ENCODE measurements at places on chromosomes 11 and 22.

DNA sequence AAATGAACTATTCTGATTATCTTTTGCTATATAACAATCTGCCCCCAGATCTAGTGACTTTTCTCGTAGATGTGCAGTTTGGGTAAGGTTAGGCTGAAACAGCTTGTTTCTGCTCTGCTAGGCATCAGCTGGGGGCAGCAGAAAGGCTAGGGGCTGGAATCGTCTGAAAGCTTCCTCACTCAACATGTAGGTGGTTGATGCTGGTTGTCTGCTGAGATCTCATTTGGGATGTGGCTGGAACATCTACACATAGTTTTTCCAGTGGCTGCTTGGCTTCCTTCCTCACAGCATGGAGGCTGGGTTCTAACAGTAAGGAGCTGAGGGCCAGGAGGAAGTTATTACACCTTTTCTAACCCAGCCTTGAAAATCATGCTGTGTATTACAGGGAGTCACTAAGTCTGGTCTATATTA, 30.2 kb downstream of the USP47 start:
- DNase-seq: no peak

DNA sequence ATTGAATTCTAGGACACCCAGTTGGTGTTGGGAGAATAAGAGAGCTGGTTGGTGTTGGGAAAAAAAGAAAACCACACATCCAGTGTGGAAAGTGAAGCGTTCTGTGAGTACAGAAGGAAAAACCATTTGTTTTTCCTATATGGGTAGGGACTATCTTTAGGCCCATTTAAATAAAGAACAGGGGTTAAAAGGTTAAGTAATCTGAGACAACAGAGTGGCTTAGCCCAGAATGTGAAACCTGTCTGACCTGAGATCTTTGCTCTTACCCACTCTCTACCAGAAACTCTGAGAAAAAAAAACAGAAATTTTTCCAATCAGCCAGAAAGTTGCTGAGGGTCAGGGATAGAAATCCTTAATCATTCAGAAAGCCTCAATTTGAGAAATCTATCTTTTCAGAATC, 59.8 kb upstream of the LRRC55 start:
- DNase-seq: no peak

DNA sequence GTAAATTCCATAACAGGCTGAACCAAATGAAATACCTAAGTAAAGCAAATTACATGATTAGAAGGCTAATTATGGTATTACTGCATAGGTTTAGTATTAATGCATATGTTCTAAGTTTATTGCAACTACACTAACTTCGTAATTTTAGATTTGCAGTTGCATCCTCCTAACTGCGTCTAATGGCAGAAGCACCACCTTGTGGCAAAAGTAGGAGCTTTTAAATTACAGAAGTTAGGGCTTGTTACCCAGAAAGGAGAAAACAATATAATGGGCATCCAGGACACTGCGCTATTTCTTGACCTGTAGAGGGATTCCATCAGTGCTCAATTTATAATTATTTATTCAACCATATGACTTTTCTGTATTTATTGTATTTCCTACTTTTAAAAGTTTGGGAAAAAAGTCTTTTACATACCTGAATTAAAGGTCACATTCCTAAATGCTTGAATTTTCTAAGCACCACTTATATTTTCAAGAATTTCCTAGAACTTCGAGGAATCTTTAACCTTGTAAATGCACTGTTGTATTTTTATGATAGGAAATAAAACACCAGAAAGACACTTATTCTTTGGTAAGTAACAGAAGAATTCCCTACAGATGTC, 16.3 kb upstream of the GPR83 start:
- no peak for DNase-seq

DNA sequence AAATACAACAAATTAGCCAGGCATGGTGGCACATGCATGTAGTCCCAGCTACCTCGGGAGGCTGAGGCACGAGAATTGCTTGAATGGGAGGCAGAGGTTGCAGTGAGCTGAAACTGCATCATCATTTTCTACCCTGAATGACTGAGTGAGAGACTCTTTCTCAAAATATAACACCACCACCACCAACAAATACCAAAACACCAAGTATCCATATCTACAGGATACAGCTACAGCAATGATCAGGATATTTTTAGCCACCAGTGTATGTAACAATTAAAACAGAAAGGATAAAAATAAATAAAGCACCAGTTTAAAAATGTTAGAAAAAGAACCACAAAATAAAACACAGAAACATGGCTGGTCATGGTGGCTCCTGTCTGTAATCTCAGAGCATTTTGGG, 13.2 kb downstream of the A4GALT start:
- DNase-seq: no peak

GRCh38 chr22:39238101-39238466, 6.7 kb downstream of the PDGFB start:
- DNase-seq: no peak

DNA sequence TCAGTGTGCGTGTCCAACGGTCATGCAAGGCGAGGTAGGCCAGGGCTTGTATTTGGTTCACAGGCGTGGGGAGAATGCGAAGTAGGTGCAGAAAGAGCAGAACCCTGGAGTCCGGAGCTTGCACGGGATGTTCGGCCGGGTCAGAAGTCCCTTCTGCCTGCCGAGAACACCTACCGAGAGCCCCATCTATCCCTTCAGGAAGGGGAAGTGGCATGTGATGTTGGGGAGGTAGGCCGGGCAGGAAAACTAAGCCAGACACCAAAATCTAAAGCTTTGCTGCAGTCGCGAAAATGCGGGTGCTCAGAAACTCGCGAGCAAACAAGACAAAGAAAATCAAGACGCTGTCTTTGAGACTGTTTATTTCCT, 435 bp upstream of the TAF6L start:
- peak; percentile 63 for DNase-seq

GRCh38 chr11:116114198-116114651, 610.0 kb upstream of the CADM1 start:
- no peak for DNase-seq

GRCh38 chr11:119051440-119052162, 5.4 kb downstream of the HYOU1 start:
- DNase-seq: no peak

DNA sequence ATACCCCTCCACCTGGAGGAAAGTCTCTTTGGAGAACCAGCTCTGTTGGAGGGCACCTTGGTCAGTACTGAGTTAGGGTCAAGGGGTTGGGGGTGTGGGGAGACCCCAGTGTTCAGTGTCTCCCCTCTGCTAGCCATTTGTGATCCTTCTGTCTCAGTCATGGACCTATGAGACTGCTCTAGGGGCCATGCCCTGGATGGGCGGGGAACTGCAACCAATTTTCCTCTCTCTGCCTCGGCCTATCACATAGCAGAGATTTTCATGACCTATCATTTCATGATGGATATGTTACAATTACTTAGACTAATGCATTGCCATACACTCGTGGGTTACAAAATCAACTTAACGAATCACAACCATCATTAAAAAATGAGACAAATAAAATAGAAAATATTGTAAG, 7.4 kb downstream of the OTOG start:
- DNase-seq: peak; percentile 20

- DNase-seq: no peak
These were observed 16.4 kb downstream of the PPM1F start for GRCh38 chr22:21936151-21936775.

GRCh38 chr22:23110190-23110921, 31.4 kb downstream of the RSPH14 start:
- no peak for DNase-seq

DNA sequence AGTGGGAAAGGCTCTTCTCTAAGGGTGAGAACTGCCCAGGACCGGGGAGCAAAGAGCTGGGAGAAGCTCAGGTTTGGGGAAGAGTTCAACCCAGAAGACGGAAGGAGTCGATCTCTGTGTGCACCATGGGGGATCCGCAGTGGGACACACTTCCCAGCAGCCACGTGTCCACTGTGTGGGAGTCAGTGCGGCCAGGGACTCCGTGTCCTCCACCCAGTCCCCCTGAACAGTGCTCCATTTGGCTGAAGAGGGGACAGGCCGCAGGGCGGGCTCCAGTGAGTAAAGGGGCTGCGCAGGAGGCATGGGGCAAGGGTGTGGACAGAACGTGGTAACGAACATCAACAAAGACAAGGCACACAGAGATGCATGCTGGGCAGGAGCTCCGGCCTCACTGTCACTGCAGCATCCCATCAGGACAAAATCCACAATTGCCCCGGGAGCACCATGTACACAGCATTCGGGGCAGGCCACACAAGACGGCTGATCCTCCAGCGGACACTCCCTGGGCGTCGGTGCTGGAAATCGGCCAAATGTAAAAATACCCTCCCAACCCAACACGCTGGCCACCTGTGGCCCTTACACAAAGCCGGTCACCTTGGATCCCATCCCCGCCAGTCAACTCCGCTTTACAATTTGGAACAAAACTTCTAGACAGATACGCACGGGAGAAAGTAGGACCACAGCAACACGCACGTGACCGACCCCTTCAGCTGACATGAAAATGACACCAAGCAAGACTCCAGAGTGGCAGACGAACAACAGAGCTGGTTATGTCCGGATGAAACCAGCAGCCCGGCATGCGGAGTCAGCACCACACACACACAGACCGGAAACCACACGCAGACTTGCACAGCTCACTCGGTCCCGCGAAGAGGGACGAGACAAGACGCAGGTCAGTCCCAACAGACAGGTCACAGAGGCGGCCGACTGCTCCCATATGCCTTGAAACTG, 366.8 kb downstream of the SHANK2 start:
- DNase-seq: no peak

DNA sequence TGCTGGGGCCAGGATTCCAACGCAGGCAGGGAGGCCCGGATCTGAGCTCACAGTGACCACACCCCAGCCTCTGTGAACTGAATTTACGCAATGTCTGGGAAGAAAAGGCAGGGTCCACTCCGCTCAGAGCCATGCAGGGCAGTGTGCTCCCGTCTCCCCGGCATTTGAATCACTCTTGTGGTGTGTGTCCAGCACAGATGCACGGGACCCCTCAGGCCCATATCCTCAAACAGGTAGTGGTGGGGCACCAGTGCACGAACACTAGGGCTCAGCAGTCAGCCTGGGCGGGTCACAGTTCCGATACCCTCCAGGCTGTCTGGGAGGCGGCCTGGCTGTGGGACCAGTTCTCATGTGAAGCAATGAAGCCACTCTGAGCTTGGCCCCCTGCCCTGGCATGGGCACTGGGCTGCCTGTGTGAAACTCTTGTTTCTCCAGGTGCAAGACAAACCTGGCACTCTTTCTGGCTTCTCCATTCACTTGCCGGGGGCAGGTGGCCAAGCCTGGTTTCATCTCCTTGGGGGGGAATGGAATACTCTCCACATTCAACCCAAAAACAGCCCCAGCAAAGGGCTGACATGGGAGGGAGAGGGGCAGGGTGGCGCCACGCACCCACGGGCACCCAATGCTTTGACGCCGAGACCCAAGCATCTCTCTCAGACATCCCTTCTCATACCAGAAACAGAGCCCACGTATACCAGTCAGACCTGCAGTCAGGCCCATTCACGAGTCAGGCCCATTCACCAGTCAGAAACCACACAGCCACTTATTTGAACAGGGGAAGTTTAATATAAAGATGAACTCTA, 14.3 kb downstream of the DHCR7 start:
- DNase-seq: peak; percentile 3

GRCh38 chr11:72631806-72632731, 42.2 kb downstream of the PDE2A start:
- no peak for DNase-seq

DNA sequence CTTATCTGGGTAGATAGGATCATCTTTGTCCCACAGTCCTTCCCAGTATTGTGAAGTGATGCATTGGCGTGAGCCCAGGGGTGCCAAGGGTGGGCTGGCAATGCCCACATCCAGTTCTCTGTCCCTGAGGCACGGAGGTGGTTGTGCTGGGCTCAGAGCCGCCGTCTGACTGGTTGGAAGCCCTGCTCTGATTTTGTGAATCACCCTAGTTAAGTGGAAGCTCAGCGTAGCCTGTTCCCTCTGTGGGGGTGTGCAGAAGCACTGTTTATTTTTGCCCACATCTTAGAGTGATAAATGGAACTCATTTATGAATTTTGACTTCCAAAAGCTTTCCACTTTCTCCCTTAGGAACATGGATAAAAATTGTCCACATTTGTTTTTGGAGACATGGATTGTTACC, 13.6 kb downstream of the BCR start:
- DNase-seq: no peak

DNA sequence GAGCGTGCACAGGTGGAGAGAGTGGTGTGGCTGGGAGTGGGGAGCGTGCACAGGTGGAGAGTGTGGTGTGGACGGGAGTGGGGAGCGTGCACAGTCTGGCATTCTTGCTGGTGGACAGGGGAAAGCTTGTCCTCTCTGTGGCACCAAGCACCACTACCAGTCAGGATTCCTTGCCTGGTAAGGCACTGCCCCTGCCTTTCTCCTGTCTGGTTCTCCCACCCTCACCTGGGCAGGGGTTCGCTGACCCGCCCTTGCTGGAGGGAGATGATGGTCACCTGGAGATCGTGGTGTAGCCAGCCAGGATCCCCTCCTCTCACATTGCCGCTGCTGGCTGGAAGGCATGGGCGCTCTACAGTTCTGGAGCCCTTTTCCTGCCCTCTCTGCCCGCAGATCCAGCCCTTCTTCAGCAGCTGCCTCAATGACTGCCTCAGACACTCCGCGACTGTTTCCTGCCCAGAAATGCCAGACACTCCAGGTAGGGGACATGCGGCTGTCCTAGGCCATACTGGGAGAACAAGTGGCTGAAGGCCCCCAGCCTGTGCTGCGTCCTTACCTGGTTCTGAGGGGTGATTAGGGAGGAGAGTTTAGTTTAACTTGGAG, 16.7 kb downstream of the TMEM121B start:
- no peak for DNase-seq

DNA sequence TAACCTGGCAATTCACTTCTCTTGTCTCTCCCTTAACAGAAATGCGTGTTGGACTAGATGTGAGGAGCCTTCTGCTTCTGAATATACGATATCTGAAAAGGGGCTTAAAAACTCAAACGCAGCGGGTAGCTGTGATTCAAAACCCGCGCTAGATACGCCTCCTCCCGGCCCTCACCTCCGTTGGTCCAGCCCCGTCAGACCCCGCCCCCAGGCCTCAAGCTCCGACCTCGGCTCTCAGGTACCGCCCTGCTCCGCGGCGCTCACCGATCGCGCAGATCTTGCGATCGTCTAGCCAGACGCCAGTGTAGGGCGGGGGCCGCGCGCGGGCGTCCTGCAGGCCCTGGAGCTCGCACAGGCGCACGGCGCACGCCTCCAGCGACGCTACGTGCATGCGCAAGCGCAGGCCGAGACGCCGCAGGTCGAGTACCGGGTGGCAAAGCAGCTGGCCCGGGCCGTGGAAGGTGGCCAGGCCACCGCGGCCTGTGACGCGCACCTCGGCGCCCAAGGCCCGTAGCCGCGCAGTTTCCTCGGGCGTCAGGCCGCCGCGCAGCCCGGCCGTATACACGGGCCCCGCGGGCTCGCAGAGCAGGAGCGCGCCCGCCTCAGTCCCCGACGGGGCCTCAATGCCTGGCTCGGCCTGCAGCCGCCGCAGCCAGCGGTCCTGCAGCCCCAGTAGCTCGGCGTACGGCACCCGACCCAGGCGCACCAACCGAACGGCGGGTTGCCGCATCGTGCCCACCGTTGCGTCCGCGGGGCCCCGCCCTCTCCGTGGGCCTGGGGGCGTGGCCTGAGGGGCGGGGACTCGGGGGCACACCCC, at the start of gene LIPT2:
Gene LIPT2, minus strand, starts transcription at position 751 of the 817 bp plus-strand sequence. Its CDS starts 21 bp downstream, at position 730.
- peak; percentile 97 for DNase-seq

GRCh38 chr11:112697391-112698178, 263.6 kb upstream of the NCAM1 start:
- no peak for DNase-seq
